ENCODE measurements at places on chromosomes 5 and 9.

- DNase-seq = no peak
Measured at GRCh38 chr5:54590824-54591223, 73.3 kb downstream of the SNX18 start.

DNA sequence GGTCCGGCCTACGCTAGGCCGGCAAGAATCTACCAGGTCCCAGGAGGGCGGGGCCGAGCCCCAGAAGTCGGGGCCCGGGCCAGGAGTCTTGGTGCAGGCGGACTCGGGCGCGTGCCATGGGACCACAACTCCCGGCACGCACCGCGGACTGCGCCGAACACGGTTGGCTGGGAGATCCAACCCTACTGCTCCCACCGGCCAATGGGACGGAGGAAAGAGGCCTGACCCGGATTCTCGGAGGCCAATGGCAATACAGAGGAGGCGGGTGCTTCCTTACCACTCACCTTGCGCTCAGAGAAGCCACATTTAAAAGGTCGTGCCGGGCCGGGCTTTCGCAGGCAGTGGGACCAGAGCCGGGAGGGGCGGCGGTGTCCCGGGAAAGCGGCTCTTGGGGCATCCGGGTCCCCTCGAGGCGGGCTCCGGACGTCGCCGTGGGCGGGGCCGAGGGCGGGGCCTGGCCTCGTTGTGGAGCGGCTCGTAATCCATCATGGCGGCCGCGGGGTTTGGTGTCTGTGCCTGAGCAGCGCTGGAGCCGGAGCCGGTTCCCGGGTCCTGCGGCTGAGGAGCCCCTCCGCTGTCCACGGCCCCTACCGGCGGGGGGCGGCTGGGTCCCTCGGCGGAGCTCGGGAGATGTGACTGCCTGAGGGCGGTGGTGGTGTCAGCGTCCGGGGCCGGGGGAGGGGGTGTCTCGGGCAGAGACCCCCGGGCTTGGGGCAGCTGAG, 19.1 kb downstream of the EXOSC2 start:
- peak; percentile 95 for DNase-seq

DNA sequence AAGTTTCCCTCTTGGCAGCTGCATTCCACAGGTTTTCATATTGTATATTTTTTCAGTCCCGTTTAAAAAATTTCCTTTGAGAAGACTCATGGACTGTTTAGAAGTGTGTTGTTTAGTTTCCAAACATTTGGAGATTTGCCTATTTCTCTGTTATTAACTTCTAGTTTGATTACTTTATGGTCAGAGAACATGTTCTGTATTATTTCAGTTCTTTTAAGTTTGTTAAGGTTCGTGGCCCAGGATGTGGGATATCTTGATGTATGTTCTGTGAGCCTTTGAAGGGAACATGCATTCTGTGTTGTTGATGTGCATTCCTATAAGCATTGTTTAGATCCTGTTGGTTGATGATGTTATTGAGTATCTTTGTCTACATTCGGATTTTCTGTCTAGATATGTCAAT, 153.6 kb downstream of the CACNA1B start:
- DNase-seq = no peak

- DNase-seq = peak; percentile 35
Measured at GRCh38 chr5:66171349-66172344, 27.5 kb downstream of the SREK1 start.

DNA sequence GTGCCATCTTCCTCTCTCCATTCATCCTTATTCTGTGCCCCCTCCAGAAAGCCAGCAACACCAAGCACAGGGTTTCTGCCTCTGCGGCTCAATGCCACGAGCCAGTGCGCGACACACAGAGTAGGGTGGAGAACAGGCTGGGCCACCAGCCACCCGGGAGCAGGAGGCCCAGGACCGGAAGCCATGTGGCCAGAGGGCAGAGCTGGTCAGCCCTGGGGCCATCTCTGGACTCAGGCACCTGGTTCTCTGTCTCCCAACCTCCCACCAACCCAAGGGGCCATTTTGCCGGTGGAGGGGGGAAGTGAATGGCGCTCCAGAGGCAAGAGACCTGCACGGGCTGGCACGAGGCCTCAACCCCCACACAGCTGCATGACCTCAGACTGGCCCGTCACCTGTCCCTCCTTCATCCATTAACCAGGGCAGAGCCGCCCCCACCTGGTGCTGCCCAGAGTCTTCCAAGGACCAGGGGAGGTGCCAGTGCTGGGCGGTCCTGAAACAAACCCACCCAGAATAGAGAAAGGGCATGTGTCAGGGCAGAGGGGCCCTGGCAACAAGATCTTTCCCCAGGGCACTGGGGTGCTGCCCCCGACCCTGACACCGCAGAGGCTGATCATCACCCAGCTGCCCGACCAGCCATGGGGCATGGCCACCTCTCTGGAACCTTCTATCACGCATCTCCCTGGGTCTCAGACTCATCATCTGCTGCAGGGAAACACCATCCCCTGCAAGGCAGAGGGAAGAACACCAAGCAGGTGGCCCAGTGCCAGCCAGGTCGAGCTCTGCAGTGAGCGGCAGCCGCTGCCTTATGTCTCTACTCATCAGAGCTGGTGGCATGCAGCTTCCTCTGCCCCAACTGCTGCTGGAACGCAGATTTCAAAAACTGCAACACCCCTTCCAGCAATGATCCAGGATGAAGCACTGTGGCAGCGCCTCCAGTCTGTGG, 11.9 kb downstream of the VAV2 start:
- no peak for DNase-seq

DNA sequence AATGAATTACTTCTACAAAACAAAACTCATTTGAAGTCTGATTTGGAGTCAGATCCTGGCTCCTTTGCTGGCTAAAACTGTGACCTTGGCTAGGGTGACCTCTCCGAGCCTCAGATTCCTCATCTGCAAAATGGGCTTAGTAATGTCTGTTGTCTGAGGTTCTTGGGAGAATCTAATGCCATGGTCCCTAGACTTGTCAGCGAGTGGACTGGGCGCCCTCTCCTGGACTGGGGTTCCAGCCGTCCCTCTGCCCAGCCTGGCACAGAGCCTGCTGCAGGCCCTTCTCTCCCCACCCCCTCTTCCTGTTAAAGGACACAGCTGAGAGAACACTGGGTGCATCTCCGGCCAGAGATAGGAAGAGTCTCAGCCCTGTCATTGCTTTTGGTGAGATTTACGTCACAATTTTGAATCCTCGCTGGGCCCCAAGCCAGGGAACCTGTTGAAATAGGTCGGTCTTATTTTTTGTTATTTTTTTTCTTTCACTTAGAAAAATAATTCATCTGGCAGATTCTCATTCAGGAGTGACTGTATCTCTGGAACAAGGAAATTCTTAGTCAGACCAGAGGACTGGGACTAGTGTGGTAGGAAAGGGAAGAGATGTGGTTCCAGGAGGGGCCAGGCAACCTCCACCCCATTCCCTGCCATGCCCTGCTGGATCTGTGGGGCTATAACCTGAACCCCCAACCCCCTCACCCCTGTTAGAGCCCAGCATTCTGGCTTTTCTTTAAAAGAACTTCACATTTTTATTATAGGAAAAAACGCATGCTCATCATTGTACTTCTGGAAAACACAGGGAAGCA, 48.2 kb upstream of the RPL26L1 start:
- peak; percentile 49 for DNase-seq

- no peak for DNase-seq
Measured at GRCh38 chr5:175325681-175326080, 118.3 kb downstream of the DRD1 start.

GRCh38 chr5:132428484-132429462, 59.3 kb downstream of the SLC22A5 start:
- no peak for DNase-seq

DNA sequence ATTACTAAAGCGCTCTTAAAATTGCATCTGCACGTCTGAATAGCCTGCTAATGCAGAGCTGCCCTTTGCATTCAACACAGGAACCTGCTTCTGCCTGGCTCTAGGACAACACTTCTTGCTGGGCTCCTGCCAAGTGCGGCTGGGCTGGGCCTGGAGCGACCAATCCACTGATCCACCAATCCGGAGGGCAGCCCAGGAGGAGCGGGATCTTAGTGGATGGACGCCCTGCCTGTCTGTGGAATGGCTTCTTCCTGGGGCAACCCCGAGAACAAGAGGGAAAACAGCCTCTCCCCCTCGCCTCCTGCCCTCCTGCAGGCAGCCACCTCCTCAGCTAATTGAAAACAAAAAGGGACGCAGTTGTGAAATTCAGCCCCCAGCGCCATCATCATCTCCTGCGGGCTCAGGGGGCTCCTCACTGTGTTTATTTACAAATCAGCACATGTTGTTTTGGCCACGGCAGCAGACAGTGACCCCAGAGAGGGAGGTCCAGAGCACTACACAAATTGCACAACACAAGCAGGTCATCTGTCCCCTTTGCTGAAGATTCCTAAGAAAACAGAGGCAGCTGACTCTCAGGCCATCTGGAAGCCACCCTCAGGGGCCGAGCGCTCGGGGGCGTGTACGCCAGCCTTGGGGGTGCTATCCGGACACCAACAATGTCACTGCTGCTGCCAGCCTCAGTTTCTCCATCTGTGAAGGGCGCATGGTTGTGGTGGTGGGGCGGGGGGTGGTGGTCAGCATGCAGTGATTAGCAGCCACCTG, 57.3 kb downstream of the GADD45G start:
- DNase-seq = peak; percentile 95

GRCh38 chr5:40774623-40775022, 18.9 kb upstream of the TTC33 start:
- DNase-seq = no peak

DNA sequence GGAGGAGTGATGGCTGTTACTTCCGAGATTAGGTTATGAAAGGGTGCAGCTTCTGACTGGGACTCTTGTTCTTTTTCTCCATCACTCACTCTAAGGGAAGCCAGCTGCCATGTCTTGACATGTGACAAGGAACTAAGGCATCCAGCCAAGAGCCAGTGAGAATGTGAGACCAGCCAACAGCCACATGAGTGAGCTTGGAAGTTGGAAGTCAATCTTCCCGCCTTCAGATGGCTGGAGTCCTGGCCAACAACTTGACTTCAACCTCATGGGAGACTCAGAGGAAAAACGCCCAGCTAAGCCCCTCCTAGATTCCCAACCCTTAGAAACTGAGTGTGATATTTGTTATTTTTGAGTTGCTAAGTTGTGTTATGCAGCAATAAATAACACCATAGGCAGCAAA, 201.1 kb downstream of the SNX18 start:
- DNase-seq = no peak

- no peak for DNase-seq
Measured at GRCh38 chr5:151098768-151099121, 17.9 kb upstream of the TNIP1 start.

DNA sequence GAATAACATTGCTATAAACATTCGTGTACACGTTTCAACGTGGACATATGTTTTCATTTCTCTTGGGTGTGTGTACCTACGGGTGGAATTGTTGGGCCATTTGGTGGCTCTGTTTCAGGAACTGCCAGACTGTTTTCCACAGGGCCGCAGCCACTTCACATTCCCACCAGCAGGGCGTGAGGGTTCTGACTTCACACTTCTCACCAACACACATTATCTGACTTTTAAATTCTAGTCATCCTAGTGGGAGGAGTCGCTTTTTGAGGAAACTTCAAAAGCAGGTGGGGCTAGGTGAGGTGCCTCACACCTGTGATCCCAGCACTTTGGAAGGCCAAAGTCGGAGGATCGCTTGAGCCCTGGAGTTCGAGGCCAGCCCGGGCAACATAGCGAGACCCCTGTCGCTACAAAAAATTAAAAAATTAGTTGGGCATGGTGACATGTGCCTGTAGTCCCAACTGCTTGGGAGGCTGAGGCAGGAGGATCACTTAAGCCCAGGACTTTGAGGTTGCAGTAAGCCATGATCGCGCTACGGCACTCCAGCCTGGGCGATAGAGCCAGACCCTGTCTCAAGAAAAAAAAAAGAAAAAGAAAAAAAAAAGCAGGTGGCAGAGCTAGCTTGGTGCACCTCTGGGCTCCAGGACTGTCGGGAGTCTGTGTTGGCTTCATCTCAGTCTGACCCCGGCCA, 28.5 kb downstream of the TSPAN17 start:
- DNase-seq = no peak

- no peak for DNase-seq
Measured at GRCh38 chr9:134566936-134567335, 74.7 kb upstream of the COL5A1 start.

GRCh38 chr5:61412361-61412760, 80.3 kb downstream of the ZSWIM6 start:
- DNase-seq = no peak

GRCh38 chr9:76090330-76090729, 199.9 kb downstream of the PCSK5 start:
- no peak for DNase-seq

DNA sequence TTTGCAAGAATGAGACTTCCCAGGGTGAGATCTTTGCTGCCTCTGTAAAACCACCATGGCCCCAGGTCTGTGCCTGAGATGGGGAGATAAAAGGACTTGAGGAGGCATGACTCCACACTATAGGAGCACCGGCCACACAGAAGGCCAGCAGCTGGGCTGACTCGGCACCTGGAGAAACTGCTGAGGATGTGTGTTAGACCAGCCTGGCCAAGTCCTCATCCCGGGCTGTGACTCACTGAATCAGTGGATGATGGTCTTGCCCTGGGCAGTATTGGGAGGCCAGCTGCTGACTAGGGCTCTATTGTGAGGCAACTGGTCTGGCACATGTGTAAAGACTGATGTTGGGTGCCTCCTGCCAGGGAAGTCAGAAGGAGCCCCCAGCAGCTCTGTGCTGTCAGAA, 286.2 kb downstream of the ACTL7B start:
- no peak for DNase-seq

DNA sequence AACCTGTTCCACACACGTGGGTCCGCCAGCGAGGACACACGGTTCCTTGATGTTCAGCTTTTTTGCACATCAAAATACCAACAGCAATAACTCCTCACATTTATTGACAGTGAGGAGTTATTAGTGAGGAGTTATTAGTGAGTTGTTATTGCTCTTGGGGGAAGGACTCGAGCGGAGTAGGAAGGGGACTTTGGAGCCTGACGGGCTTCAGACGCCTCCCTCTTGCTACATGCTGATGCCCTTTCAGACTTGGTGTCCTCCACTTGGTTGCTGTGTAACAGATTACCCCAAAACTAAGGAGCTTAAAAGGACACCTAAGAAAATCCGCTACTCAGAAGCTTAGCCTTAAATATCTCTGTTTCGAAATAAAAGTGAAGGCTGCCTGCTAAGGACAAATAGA, 181.9 kb upstream of the MSX2 start:
- no peak for DNase-seq

- peak; percentile 64 for DNase-seq
Measured at GRCh38 chr5:161847941-161848391, at the start of gene GABRA1. Gene GABRA1, plus strand, starts transcription at chr5:161848120. Its CDS starts 2,691 bp downstream, at chr5:161850811.

DNA sequence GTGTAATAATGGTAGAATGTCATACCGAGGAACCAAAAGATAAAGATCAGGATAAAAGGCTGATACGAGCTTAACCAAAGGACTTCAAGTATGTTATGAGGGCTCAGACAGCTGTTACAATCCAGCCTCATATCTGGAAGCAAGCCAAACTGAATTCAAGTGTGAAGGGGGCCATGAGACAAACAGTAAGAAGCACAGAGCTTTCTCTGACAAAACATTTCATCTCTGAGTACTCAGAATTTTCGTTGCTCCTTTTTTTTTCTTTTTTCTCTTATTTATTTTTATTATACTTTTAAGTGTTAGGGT, 52.9 kb upstream of the CD180 start:
- no peak for DNase-seq

GRCh38 chr9:93054758-93055704, 3.5 kb upstream of the SUSD3 start:
- no peak for DNase-seq

GRCh38 chr5:92916036-92916435, 665.0 kb downstream of the NR2F1-AS1 start:
- no peak for DNase-seq

- DNase-seq = no peak
Measured at GRCh38 chr5:61738446-61738845, 406.4 kb downstream of the ZSWIM6 start.

GRCh38 chr5:132860742-132861141, 5.5 kb downstream of the GDF9 start:
- no peak for DNase-seq
